ENCODE measurements at places on chromosomes 5 and 9. TPM values are rescaled to one million over a fixed set of nuclear protein-coding genes. Genes with fewer than 3 reads are reported as not detected.

Gene PIP5KL1
- 16.4 TPM for total RNA-seq

Gene KCNV2
- not detected for total RNA-seq

Gene CCDC152
- 2.3 TPM for total RNA-seq

Gene TMEM215
- not detected for total RNA-seq

Gene HEXB
- total RNA-seq: 173 TPM

Gene TAF1L
- not detected for total RNA-seq

Gene GRM6
- total RNA-seq: not detected

Gene ADAMTS19
- total RNA-seq: 0.54 TPM

Gene SMIM27
- 2.9 TPM for total RNA-seq

Gene HTR1A
- not detected for total RNA-seq

Gene CAVIN4
- total RNA-seq: not detected

Gene CCL21
- 1.4 TPM for total RNA-seq

Gene FAM114A2
- total RNA-seq: 47.3 TPM

Gene ANXA2R
- 0.97 TPM for total RNA-seq

Gene CDC20B
- not detected for total RNA-seq

Gene TCF7
- total RNA-seq: under 0.01 TPM

Gene HAUS6
- total RNA-seq: 7.4 TPM

Gene PCDHB14
- 0.54 TPM for total RNA-seq

Gene SV2C
- total RNA-seq: not detected

Gene TRPM6
- 0.32 TPM for total RNA-seq

Gene KLF4
- total RNA-seq: 28.2 TPM

Gene ASPN
- total RNA-seq: 3.6 TPM

Gene GLDC
- 3.4 TPM for total RNA-seq

Gene CYFIP2
- total RNA-seq: 0.54 TPM

Gene F12
- total RNA-seq: not detected

Gene PTPN3
- 3.1 TPM for total RNA-seq

Gene IFNA2
- not detected for total RNA-seq

Gene GDF9
- not detected for total RNA-seq

Gene ZSWIM6
- total RNA-seq: 5.7 TPM

Gene GRK6
- 17.7 TPM for total RNA-seq

Gene PFN3
- not detected for total RNA-seq

Gene ZNG1C
- total RNA-seq: 8.8 TPM

Gene HEMGN
- not detected for total RNA-seq

Gene EIF4E1B
- not detected for total RNA-seq

Gene FLT4
- under 0.01 TPM for total RNA-seq

Gene NCBP1
- total RNA-seq: 22.7 TPM

Gene WDR31
- 0.49 TPM for total RNA-seq

Gene C5orf58
- total RNA-seq: not detected

Gene GPR151
- total RNA-seq: not detected

Gene DBH
- total RNA-seq: not detected

Gene OR13C8
- not detected for total RNA-seq

Gene PCDHGB1
- total RNA-seq: 0.81 TPM

Gene SHISAL2B
- not detected for total RNA-seq

Gene ZNF300
- total RNA-seq: 4.5 TPM

Gene KIF4B
- total RNA-seq: not detected

Gene SLCO6A1
- not detected for total RNA-seq

Gene PCDHB13
- 0.90 TPM for total RNA-seq
